ENCODE measurements at places on chromosomes 1 and 21. TPM values are rescaled to one million over a fixed set of nuclear protein-coding genes. Genes with fewer than 3 reads are reported as not detected.

The ALDH9A1 gene
- total RNA-seq, result 48.2 TPM

The ILDR2 gene
- total RNA-seq, result 5.0 TPM

The TLCD4 gene
- total RNA-seq, result not detected

The CRP gene
- not detected for total RNA-seq

The CDA gene
- not detected for total RNA-seq

The NUP210L gene
- total RNA-seq, result 0.13 TPM

The UMODL1 gene
- not detected for total RNA-seq

The FDPS gene
- total RNA-seq, result 270 TPM

The LENEP gene
- 0.91 TPM for total RNA-seq

The OR2T12 gene
- not detected for total RNA-seq

The BNIPL gene
- 1.8 TPM for total RNA-seq

The KCNA3 gene
- 49.3 TPM for total RNA-seq

The DISC1 gene
- total RNA-seq, result 12.6 TPM

The MROH9 gene
- total RNA-seq, result not detected

The PKLR gene
- not detected for total RNA-seq

The PEAR1 gene
- 0.21 TPM for total RNA-seq

The CA6 gene
- total RNA-seq, result 6.4 TPM

The HES3 gene
- total RNA-seq, result not detected

The CELA2A gene
- not detected for total RNA-seq

The COL8A2 gene
- not detected for total RNA-seq

The PROX1 gene
- total RNA-seq, result not detected

The MYBPH gene
- total RNA-seq, result not detected

The S100A7 gene
- not detected for total RNA-seq

The AUNIP gene
- total RNA-seq, result 7.8 TPM

The SPRR2E gene
- total RNA-seq, result not detected

The CCDC17 gene
- 2.6 TPM for total RNA-seq

The GJC2 gene
- total RNA-seq, result 4.4 TPM

The ACTN2 gene
- not detected for total RNA-seq

The AMY2A gene
- total RNA-seq, result not detected

The ADAM30 gene
- total RNA-seq, result not detected

The C1QB gene
- total RNA-seq, result not detected

The TFB2M gene
- total RNA-seq, result 12.3 TPM

The C1QC gene
- not detected for total RNA-seq

The SYTL1 gene
- total RNA-seq, result 83.1 TPM

The APP gene
- 14.5 TPM for total RNA-seq

The SERTAD4 gene
- not detected for total RNA-seq

The FMO2 gene
- total RNA-seq, result not detected

The RUNX3 gene
- total RNA-seq, result 147 TPM

The DLGAP3 gene
- total RNA-seq, result 0.39 TPM

The B3GALT2 gene
- total RNA-seq, result 0.63 TPM

The CNKSR1 gene
- 2.2 TPM for total RNA-seq

The METTL13 gene
- 38.5 TPM for total RNA-seq

The CCDC190 gene
- total RNA-seq, result not detected
